ENCODE measurements at places on chromosomes 12 and 14.
A peak's percentile ranks its signal among the peaks of the same experiment; 100 is the strongest.

- DNase-seq, result no peak
Measured at GRCh38 chr12:15168026-15168678, 53.1 kb downstream of the RERG start.

DNA sequence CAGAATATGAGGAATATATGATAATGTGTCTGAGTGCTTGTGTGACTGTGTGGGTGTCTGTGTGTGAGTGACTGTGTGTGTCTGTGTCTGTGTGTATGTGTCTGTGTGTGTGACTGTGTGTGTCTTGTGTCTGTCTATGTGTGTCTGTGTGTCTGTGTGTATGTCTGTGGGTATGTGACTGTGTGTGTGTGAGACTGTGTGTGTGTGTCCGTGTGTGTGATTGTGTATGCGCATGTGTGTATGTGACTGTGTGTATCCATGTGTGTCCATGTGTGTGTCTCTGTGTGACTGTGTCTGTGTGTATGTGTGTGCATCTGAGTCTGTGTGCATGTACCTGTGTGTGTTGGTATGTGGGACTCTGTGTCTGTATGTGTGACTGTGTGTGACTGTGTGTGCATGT is 1361.2 kb upstream of the TMEM132C start:
- no peak for DNase-seq

DNA sequence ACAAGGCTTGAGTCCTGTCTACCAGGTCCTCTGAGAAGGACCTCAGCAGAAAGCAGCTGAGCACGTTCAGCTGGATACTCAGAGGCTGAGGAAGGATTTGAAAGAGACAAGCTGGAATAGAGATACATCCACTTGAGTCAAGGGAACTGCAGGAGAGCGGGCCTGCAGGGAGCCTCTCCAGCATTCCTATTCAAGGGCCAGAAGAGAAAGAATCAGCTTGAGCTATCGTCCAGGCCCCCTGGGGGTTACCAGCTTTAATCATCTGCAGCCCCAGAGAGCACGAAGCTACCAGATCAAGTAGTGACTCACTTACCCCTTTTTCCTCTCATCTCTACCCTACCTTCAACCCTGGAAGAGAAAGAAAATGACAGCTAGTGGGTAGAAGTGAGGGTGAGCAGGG is 80.9 kb downstream of the NDUFA12 start:
- DNase-seq, result no peak

DNA sequence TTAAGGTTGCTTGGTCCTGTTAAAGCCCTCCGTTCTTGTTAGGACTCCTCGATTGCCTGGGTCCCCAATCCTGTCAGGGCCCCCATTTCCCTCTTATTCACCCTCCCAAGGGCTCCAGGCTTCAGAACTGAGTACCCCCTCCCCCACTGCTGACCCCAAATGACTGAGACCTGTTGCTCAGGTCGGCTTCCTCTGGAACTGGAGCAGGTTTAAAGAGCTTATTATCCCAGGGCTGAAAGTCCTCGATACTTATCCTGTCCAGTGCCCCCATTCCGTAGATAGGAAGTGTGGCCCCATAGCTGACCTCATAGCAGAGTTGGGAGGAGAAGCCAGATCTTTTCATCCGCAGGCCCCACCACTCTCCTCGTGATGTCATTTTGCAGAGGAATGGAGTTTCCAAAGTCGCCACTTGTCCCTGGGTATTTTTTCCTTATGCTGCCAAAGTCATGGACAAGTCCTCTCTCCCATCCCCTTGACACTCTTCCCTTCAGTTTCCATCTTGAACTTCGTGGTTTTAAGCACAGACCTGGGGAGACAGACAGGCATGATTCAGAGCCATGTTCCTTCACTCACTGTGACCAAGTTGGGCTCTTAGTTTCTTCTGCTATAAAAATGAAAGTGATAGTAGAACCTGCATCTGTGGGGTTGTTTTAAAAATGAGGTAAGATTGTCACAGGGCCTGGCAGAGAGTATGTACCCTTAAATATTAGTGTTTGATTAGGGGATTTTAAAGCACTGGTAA is 1.2 kb downstream of the USP30 start:
- peak; percentile 34 for DNase-seq

- DNase-seq, result no peak
Measured at GRCh38 chr12:80101126-80101525, 1.8 kb downstream of the OTOGL start.

DNA sequence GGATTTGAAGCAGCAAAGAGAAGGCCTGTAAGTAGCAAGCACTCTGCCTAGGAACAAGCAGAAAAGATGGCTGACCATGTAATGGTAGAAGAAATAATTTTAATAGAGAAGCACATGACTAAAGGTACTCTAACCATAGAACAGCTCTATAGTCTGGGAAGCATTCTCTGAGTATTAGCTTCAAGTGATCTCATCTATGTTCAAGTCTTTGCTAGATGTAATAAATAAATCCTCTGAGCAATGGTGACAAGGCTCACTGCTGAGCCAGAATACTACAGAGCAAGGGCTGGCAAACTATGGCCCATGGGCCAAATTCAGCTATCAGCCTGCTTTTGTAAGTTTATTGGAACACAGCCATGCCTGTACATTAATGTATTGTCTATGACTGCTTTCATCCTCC is 84.8 kb downstream of the PEBP1 start:
- DNase-seq, result no peak

- peak; percentile 22 for DNase-seq
Measured at GRCh38 chr12:116687888-116688287, 50.0 kb downstream of the SPRING1 start.

DNA sequence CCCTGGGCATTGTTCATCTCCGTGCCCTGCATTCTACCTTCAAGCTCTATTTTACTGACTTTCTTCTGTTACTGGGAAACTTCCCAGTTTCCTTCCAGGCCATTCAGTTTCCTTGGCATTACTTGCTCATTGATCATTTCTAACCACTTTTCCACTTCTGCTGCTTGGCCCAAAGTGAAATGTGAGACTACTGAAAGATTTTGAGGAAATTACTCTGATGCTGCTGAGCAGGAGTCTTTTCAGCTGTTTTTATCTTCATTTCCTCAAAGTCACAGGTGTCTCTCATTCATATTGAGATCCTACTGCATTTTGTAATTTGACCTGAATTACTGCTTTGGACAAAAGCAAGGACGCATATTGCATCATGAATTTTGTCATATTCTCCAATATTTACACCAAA is 26.4 kb upstream of the DBX2 start:
- DNase-seq, result no peak

GRCh38 chr14:71716041-71716772 is 216.0 kb upstream of the RGS6 start:
- DNase-seq, result no peak

GRCh38 chr14:93741556-93742230 is 46.6 kb downstream of the PRIMA1 start:
- no peak for DNase-seq

DNA sequence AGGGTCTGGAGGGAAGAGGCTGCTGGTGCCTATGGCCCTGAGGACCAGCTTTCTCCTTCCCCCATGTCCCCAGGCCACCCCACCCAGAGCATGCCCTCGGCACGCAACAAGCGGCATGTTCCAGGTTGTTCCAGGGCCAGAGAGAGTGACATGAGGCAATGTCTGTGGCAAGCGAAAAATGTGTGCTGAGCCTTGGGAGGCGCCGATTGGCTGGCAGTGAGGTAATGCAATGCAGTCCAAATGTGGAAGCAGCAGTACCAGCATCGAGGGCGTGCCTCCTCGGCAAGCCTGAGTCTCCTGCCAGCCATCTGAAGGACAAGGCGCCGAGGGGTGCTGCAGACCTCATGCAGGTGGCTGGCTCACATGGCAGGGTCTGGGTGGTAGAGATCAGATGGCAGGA is 423.8 kb downstream of the NRXN3 start:
- no peak for DNase-seq

DNA sequence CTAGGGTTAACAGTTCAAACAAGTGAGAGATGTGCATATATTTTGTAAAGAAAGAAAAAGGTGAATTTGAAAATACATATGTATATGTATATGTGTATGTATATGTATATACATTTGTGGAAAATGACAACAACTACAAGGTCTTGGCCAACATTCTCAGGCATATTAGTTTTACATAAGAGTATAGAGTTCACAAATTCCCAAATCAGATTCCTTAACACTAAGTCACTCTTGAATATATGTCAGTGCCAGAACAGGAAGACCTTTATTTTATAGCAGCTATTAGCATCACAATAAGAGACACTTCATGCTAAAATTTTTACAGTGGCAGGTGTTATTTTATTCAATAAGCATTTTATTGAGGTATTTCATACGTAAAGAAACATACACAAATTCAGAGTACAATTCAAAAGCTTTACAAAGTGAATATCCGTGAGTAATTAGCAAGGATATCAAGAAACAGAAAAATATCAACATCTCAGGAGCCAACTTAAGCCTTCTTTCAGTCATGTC is 179.7 kb downstream of the SLC6A15 start:
- DNase-seq, result no peak

DNA sequence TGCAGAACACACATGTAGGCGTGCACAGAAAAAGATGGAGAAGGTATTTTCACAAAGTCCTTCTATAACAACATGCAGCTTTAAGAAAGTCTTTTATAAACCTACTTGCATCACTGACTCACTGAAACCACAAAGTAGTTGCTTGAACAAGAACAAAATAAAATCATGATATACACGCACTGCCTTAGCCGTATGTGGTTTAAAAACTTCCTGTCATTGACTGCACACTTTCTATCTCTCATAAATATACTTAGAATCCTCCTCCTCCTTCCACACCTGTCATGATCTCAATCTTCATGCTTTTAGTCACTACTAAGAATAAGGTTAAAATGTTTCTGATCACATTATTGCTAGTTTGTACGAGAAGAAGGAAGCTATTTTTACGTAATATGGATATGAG is 31.8 kb upstream of the RAD51AP1 start:
- no peak for DNase-seq

DNA sequence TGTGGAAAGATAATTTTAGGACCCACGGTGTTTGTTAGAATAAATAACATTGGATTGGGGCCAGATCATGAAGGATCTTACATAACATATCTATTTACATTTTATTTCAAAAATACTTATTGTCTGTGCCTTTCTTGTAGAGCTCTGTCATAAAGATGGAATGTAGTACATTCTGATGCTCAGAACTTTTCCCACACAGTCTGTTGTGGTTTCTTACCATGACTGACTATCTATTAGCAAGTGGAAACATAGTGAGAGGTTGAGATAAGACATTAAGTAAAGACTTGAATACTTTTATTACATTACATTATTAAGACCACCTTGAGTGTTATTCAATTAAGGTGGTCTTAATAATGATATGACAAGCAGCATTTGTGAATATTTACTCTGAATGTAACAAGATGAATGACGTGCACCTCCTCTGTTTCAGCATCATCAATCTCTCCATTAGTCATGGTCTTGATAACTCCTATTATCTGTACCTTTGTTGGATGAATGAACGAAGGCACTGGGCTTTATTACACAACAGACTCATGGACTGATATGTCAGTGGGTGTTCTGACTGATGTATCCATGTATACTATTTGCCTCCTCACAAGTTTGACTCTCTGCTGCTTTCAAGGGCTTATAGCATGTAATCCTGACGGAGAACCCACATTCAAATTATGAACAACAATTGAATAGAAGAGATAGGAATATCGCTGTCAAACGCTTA is 883.0 kb upstream of the FLRT2 start:
- DNase-seq, result no peak

DNA sequence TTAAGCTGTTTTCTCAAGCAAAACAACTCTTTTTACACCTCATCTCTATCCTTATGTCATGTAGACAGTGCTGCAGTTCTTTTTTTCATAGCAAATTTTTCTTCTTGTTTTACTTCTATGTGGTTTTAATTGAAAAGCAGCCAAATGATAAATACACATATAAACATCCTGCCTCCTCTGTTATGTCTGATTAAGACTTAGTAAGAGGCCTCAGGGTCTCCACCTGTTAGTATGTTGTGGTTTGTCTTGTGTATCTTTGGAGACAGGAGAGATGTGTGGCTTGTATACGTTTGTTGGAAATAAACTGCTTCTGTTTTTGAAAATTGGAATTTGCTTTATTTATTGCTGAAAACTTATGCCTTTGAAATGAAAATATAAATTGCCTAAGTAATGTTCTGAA is 32.0 kb downstream of the PEX5 start:
- DNase-seq, result no peak

GRCh38 chr14:76576047-76576741 is 185.1 kb upstream of the VASH1 start:
- no peak for DNase-seq

DNA sequence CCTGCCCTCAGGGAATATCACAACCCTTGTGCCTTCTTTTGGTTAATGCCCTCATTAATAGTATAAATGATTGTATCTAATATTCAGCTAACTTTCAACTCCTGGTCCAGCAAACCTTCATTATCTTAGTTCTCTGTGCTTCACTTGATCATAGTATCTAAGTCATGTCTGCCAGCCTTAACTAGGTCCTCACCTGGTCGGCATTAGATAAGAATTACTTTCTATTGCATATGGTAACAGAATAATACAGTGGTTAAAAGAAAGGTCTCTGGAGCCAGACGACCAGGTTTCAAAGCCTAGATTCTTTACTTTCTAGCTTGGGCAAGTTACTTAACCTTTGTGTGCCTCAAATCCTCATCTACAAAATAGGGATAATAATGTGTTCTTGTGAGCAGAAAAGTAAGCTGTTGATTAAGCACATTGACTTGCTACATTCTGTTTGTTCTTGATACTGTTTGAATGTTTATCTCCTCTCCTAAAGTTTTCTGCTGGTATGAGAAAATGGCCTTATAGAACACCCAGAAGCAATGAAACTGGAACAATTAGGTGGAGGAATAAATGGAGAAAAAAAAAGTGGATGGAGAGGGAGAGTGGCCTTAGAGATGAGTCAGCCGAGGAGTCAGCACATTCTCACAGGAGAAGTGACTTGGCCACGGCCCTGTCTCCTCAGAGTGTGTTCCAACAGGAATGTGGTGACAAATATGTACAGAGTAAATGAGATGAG is 176.1 kb downstream of the SLC25A21 start:
- DNase-seq, result no peak

DNA sequence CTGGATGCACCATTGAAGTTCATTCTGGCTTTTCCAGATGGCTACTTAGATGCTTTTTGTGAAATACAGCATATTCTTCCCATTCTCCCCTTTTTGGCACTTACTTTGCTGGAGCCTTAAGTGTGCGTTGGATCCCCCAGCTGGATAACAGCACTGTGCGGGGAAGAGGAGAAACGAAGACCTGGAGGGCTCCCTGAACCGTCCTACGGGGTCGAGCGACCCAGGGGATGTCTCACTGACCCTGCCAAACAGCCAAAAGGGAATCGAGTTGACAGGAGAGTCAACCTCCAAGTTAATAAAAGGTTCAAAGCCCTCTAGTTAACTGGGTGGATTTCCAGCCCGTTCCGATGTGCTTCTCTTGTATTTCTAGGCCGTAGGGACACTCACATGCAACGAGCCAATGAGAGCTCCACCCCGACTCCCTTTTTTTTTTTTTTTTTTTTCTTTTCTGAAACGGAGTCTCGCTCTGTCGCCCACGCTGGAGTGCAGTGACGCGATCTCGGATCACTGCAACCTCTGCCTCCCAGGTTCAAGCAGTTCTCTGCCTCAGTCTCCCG is 1.0 kb upstream of the CAMKK2 start:
- DNase-seq, result peak; percentile 57

DNA sequence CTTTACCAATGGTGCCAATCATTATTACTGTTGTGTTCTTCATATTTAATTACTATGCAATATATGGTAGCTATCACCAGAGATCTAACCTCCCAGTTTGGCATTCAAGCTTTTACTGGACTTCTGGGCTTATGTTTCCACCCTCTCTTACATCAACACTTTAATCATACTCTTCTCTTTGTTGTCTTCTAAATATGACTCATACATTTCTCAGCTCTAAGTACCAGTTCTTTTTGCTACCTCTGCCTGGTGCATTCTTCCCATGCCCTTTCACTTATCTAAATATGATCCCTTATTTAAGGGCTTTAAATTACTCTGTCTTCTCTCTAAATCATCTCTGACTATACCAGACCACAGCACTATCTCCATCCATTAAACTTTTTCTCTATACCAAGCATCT is 246.1 kb upstream of the CCDC196 start:
- DNase-seq, result no peak
